Fibroblast of skin of scalp (primary cell): ENCODE measurements at places on chromosomes 4 and X.
A peak's percentile ranks its signal among the peaks of the same experiment; 100 is the strongest.

GRCh38 chrX:147960722-147961121, 20.4 kb upstream of the FMR1NB start:
- DNase-seq, result no peak

GRCh38 chr4:36285784-36286480, 4.5 kb downstream of the DTHD1 start:
- DNase-seq, result no peak

DNA sequence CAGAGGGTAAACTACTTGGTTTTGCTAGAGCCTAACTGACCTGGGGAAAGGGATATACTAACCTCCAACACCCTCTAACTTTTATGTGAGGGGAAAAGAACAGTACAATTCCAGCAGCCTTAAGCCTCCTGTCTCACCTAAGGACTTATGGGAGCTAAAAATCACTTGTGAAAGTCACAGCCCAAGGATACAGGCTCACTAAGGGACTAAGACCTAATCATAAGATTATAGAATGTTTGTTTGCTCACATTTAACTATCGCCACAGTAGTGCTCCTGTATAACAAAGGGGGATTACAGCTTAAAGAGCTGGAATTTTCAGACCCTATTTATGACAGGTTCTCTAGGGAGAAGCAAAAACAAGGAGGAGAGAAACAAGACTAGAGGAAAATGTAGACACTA, 548.7 kb downstream of the DACH2 start:
- no peak for DNase-seq

GRCh38 chrX:25558137-25558536, 542.4 kb upstream of the ARX start:
- DNase-seq, result no peak

- peak; percentile 60 for DNase-seq
These were observed 232.3 kb downstream of the PABPC4L start for GRCh38 chr4:133969202-133969848.

GRCh38 chrX:118370921-118371624, 25.2 kb downstream of the WDR44 start:
- peak; percentile 83 for DNase-seq

DNA sequence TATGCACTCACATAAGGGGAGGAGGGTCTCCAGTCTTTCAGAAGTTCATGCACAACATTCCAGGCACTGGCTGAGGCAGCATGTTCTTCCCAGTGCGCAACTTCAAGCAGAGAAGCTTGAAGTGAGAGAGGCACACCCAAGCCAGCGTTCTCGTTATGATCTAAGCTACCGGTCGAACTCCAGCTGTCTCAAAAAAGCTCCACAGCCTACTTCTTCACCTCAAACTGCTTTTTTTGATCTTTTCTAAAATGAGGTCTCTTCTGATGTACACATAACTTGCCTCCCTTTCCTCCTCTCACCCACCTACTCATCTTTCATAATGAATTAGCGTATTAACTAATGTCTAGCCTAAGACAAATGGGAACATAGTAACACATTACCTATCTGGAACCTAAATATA, 25.3 kb downstream of the GPC4 start:
- DNase-seq, result no peak

DNA sequence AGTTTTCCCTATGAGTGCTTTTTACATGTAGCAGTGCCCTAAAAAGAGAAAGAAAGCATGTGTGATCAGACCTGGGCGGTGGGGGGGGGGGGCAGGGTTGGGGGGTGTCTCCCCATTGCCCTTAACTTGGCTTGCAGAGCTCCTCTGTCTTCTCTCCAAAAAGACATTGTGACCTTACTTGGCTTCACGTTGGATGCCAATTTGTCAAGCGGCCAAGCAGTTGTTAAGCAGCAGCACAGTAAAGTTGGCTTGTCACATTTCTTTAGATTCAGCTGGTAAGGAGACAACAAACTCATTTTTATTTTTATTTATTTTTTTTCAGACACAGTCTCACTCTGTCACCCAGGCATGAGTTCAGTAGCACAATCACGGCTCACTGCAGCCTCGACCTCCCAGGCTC, 57.3 kb upstream of the ZNF157 start:
- DNase-seq, result no peak

DNA sequence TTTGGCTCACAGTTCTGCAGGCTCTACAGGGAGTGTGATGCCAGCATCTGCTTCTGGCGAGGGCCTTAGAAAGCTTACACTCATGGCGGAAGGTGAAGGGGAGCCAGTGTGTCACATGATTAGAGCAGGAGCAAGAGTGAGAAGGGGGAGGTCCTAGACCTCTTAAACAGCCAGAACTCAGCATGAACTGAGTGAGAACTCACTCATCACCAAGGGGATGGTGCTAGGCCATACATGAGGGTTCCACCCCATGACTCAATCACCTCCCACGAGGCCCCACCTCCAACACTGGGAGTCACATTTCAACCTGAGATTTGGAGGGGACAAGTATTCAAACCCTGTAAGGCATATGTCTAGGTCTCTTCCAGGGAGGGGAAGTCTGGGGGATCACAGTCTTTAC, 33.4 kb downstream of the SPRY1 start:
- no peak for DNase-seq

GRCh38 chr4:138736362-138736761, 279.2 kb upstream of the NOCT start:
- peak; percentile 40 for DNase-seq

DNA sequence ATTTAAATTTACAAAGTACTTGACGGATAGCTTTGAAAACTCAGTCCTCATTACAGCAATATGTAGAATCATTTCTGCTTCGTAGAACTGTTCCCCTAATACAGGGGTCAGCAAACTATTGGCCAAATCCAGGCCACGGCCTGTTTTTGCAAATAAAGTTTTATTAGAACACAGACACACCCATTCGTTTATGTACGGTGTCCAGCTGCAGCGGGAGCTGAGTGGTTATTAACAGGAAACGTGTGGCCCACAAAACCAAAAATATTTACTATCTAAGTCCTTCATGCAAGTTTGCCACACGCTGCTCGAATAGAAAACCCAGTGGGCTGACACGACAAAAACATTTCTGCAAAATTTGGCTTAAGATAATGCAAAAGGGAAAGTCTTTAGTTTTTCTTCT, 146.5 kb downstream of the AFAP1 start:
- DNase-seq, result no peak

- no peak for DNase-seq
These were observed 605.2 kb downstream of the KLHL13 start for GRCh38 chrX:117511379-117511778.

- DNase-seq, result peak; percentile 46
These were observed 153.2 kb upstream of the RPL34 start for GRCh38 chr4:108466936-108467902.

DNA sequence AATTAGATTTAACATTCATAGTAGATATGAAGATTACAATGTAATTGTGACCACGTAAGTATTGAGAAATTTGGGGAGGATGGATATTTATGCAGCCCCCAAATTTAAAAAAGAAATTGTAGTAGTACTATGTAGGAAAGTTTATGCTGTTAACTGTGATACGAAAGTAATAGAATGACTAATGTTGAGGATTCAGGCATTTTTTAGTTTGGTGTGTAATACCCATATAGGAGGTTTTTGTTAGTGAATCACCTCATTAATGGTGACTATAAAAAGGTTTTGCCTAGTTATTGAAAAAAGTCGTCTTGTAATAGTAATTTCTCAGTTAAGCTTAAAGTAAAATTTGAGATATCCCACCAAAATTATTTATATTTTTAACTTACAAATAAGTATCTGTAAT, 67.2 kb downstream of the SMARCAD1 start:
- DNase-seq, result peak; percentile 39

DNA sequence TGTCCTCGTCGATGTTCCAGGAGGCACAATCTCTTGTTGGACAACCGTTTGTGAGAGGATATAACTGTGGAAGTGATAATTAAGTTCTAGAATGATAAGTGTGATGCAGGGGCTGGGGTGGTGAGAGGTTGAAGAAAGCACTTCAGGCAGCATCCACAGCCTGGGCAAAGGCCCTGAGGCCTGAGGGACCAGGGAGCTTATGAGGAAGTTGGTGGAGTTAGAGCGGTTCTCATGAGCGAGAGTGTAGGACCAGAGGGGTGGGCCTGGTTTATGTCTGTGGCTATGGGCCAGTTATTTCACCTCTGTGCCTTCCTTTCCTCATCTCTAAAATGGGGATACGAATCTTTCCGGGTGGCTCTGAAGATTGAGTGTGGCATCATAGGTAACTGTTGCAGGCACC, 2.7 kb downstream of the CCDC120 start:
- no peak for DNase-seq

DNA sequence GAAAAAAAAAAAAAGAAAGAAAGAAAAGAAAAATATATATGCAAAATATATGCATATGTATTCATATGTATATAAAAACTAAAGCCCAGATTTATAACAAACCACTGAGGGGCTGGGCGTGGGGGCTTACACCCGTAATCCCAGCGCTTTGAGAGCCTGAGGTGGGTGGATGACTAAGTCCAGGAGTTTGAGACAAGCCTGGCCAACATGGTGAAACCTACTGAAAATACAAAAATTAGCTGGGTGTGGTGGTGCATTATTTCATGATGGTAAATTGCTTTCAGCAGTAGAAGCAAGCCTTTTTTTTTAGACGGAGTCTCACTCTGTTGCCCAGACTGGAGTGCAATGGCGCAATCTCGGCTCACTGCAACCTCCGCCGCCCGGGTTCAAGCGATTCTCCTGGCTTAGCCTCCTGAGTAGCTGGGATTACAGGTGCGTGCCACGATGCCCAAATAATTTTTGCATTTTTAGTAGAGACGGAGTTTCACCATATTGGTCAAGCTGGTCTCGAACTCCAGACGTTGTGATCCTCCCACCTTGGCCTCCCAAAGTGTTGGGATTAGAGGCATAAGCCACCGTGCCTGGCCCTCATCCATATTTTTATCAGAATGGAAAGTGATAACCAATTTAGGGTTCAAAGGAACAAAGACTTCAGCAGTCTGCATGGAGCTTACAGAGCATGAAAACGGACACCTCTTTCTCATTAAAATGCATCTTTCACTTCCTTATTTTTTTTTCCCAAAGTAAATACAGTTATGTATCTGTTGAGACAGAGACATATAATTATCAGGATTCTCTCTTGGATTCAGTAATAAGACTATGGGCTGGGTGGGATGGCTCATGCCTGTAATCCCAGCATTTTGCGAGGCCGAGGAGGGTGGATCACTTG, 27.7 kb upstream of the MOB1B start:
- DNase-seq, result no peak

DNA sequence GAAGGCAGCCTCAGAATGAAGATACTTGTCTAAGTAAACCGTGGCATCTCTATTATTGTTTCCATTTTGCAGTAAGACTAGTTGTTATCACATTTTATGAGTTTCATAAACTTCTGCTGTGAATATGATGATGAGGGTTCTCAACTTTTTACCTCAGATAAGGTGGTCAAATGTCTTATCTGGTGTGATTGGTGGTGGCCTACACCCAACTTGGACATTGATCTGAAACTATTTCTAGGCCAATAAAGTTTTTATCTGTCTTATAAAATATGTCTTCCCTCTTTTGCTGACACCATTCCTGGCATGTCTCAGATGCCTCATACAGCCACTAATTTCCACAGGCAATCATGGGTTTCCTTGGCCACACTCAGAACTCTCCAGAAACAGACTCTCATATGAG, 480.3 kb upstream of the NR3C2 start:
- DNase-seq, result no peak

DNA sequence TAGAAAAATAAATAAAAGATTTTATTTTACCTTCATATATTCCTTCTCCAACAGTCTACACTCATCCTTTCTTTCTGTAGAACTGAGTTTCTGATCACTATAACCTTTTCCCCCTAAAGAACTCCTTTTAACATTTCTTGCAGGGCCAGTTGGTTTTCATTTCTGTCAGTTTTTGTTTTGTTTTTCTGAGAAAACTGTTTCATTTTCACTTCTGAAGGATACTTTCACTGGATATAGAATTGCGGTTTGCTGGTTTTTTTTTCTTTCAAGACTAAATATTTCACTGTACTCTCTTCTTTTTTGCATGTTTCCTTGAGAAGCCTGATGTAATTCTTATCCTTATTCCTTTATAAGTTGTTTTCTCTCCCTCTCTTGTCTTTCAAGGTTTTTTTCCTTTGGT, 90.4 kb upstream of the EOLA2 start:
- DNase-seq, result no peak

DNA sequence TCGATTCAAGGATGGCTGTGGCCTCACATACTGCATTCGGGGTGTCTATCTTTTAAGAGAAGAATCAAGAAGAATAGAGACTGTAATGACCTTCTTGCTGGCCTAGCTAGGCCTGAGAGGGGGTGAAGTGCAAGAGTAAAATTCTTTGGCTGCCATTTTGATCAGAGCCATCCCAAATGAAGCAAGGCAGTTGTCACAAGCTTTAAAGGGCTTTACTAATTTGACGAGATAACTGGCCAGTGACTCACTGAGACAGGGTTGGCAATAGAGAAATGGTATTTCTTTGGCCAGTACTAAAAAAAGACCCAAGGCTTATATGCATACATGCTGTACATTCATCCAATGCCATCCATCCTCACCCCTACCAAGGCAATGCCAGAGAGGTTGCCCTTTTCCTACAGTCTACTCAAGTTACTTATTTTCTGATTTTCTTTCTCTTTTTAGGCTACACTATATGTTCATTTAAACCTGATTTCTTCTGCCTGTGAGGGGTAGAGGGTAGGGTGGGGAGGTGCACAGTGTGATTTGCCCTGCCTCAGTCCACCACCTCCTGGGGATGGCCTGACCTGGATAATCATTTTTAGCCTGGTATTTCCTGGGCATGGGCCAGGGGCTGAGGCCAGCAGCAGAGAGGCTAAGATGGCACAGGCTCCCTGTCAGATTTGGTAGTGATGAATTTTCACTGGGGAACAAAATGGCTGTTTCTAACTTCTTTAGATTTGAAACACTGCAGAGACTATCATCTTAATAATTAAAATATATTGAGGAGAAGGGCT, 32.2 kb downstream of the ATG4A start:
- peak; percentile 1 for DNase-seq

DNA sequence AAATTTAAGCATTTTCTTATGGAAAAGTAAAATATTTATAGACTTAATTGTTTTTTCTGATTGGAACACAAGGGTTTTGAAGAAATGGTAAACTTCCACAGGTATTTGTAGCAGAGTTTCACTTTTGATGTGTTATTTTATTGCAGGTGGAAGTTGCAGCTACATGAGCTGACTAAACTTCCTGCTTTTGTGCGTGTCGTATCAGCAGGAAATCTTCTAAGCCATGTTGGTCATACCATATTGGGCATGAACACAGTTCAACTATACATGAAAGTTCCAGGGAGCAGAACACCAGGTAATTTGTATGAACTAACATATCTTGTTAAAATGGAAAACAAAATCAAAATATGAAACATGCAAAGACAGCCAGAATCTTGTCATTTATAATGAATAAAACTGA, 117.4 kb downstream of the DIPK2B start:
- no peak for DNase-seq

- DNase-seq, result peak; percentile 4
These were observed 39.5 kb upstream of the CD40LG start for GRCh38 chrX:136608295-136608933.

- DNase-seq, result peak; percentile 72
These were observed 16.1 kb downstream of the MED14 start for GRCh38 chrX:40719218-40719617.

GRCh38 chr4:112546476-112546875, 30.5 kb upstream of the NEUROG2 start:
- DNase-seq, result no peak
